Pancreas (tissue), 10 donors: ENCODE measurements at places on chromosomes 12 and 14. TPM values are rescaled to one million over a fixed set of nuclear protein-coding genes. Genes with fewer than 3 reads are reported as not detected.

Gene RNFT2
- 1.6 TPM for polyA plus RNA-seq

Gene CDKL1
- polyA plus RNA-seq = 0.56 TPM

GRCh38 chr12:100266585-100266834, 369 bp downstream of the DEPDC4 start:
- no peaks in the 10 kb centered on the region for H3K36me3 ChIP-seq
- peak overlapping the region; percentile 45 for H3K4me3 ChIP-seq
- DNase-seq = peak; percentile 97
- no peaks in the 10 kb centered on the region for H3K27me3 ChIP-seq
- H3K27ac ChIP-seq = peak overlapping the region; percentile 97

DNA sequence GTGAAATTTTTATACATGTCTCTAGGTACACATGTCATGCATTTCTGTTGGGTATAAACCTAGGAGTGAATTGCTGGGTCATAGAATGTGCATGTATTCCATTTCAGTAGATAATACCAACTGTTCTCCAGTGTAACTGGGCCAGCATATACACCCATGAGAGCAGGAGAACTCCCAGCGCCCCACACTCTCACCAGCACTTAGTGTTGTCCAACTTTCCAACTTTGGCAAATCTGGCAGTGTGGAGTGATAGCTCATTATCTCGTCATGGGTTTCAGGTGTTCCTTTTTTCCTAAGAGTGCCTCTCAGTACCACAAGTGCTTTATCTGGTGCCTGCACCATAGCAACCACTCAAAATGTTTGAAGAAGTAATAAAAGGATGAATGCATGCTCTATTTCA, 40.1 kb downstream of the NGB start:
- H3K27ac ChIP-seq = no peak overlapping the region
- H3K4me3 ChIP-seq = no peak overlapping the region
- H3K27me3 ChIP-seq = no peaks in the 10 kb centered on the region
- no peaks in the 10 kb centered on the region for H3K36me3 ChIP-seq

- H3K36me3 ChIP-seq = no peaks in the 10 kb centered on the region
- peaks cover 19% of the 10 kb centered on the region for H3K4me1 ChIP-seq
- no peak overlapping the region for H3K4me3 ChIP-seq
Measured at GRCh38 chr12:122961531-122962329, 4.5 kb downstream of the ABCB9 start.

DNA sequence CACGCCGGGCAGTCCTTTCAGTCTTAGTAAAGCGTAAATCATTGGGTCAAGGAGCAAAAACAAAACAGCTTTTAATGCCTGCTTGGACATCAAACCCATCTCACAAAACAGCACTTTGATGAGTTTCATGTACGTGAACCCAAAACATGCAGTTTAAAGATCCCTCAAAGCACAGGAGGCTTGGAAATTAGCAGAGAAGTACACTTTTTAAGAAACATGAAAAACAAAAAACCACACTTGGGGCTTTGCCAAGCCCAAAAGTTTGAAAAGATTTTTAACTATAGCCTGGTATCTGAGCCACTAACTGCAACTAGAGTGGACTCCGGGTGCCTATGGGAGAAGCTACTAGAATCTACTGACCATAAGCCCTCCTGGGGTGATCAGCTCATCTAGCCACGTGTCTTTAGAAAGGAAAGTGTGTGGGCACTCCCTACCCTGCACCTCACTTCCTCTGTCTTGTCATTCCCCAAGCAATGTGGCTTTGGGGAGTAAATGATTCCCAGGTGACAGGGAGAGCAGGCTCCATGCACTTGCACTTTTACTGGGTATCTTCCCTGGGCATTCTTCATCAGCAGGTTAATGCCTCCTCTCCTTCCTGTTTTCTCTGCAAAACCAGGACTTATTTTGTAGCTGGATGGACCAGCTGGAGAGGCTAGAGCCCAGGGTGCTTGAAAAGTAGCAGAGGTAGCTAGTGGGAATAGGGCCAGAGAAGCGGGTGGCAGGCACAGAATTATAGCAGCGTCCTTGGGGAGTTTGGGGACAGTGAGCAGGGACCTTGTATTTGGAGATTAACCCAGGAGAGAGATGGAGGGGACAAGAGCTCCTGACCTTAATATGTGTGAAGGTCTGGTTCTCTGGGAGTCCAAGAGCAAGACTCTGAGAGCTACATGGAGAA, 339.3 kb downstream of the BCL11B start:
- no peak for DNase-seq
- H3K27ac ChIP-seq = no peak overlapping the region
- H3K4me1 ChIP-seq = no peaks in the 10 kb centered on the region
- no peak overlapping the region for H3K4me3 ChIP-seq
- H3K27me3 ChIP-seq = no peaks in the 10 kb centered on the region

GRCh38 chr12:40446385-40446784, 221.6 kb downstream of the LRRK2 start:
- H3K36me3 ChIP-seq = no peaks in the 10 kb centered on the region
- no peaks in the 10 kb centered on the region for H3K27me3 ChIP-seq
- H3K27ac ChIP-seq = no peak overlapping the region
- H3K4me1 ChIP-seq = peaks cover 5% of the 10 kb centered on the region
- DNase-seq = no peak
- H3K4me3 ChIP-seq = no peak overlapping the region

DNA sequence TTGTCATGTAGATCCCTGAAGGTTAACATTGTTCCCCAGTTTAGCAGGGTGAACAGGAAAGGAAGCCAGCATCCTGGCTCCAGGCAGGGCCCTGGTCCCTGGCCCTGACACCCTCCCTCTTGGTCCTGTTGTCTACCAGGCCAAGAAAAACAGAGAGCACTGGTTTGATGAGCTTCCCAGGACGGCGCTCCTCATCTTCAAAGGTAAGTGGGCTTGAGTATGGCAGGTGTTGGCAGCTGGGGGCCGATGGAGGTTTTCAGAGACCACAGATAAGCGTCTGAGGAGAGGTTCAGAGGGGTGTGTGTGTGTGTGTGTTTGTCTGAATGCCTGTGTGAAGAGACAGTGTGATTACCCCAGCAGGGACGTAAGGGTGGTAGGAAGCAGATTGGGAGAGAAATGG, 56.3 kb downstream of the SLC8B1 start:
- no peak for DNase-seq
- H3K27me3 ChIP-seq = no peaks in the 10 kb centered on the region
- H3K36me3 ChIP-seq = peaks cover 69% of the 10 kb centered on the region
- no peak overlapping the region for H3K27ac ChIP-seq
- no peaks in the 10 kb centered on the region for H3K4me1 ChIP-seq

GRCh38 chr12:91567100-91567485, 384.5 kb upstream of the DCN start:
- no peaks in the 10 kb centered on the region for H3K4me1 ChIP-seq
- H3K4me3 ChIP-seq = no peak overlapping the region
- H3K36me3 ChIP-seq = no peaks in the 10 kb centered on the region

DNA sequence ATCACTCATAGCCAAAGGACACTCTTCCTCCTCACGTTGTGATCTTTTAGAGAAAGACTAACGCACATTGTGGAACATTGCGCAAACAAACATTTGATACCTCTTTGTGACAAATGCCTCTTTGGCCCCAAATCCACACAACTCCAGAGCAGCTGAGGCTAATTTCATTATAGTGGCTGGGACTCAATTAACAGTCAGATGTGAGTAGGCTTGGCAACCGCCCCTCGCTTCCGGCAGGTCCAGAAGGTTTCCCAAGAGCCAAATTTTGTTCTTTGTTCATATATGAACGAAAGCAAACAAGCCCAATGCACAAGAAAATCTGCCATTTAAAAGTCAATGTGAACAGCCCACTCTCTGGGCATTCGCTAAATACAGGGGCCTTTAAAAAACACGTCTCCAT, 273.9 kb downstream of the GLT1D1 start:
- H3K36me3 ChIP-seq = no peaks in the 10 kb centered on the region
- no peaks in the 10 kb centered on the region for H3K27me3 ChIP-seq
- H3K4me1 ChIP-seq = no peaks in the 10 kb centered on the region

GRCh38 chr12:94545935-94546771, 86.5 kb upstream of the CEP83 start:
- no peaks in the 10 kb centered on the region for H3K27me3 ChIP-seq
- no peak for DNase-seq
- H3K36me3 ChIP-seq = no peaks in the 10 kb centered on the region
- no peak overlapping the region for H3K27ac ChIP-seq
- H3K4me1 ChIP-seq = no peaks in the 10 kb centered on the region
- no peak overlapping the region for H3K4me3 ChIP-seq

DNA sequence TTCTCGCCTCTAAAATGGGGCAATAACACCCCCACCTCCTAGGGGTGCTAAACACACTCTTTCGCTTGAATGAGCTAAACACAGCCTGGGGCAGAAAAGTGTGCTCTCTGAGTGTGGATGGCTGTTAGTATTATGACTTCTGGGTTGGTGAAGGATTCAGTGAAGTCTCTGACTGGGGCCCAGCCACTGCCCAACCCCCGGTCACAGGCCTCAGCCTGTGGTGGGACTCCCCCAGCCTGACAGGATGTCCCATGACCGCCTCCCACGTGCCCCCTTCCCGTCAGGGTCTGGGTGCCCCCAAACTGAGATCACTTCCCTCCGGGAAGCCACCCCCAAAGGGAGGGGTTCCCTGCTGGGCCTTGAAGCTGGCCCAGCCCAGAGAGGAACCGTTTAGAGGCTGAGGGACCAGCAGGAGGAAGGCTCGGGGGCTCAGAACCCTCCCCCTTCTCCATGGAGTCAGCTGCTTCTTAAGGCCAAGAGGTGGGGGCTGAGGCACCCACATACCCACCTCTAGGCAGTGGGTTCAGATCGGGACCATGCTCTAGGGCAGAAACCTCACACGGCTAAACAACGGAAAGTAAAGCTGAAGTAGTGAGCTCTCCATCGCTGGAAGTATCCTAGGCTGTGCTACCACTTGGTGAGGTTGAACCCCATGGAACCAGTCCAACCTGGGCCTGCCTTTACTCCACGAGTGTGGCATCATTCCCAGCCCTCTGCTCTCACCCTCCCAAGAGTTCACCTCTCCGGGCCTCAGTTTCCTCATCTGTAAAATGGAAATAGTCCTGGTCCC, 13.8 kb downstream of the DTX1 start:
- no peak overlapping the region for H3K4me3 ChIP-seq
- H3K4me1 ChIP-seq = peaks cover 12% of the 10 kb centered on the region
- no peak overlapping the region for H3K27ac ChIP-seq

- no peaks in the 10 kb centered on the region for H3K36me3 ChIP-seq
- no peak overlapping the region for H3K27ac ChIP-seq
- H3K4me3 ChIP-seq = no peak overlapping the region
Measured at GRCh38 chr12:55708695-55709233, 1.1 kb upstream of the ITGA7 start.

- H3K27ac ChIP-seq = no peak overlapping the region
- no peaks in the 10 kb centered on the region for H3K27me3 ChIP-seq
- no peaks in the 10 kb centered on the region for H3K36me3 ChIP-seq
- H3K4me1 ChIP-seq = no peaks in the 10 kb centered on the region
Measured at GRCh38 chr12:18967814-18968213, 161.7 kb upstream of the PLEKHA5 start.

GRCh38 chr12:76713986-76714385, 49.9 kb upstream of the ZDHHC17 start:
- no peaks in the 10 kb centered on the region for H3K36me3 ChIP-seq
- no peak overlapping the region for H3K4me3 ChIP-seq
- H3K27ac ChIP-seq = no peak overlapping the region
- no peaks in the 10 kb centered on the region for H3K4me1 ChIP-seq
- no peak for DNase-seq
- no peaks in the 10 kb centered on the region for H3K27me3 ChIP-seq

- peak overlapping the region; percentile 92 for H3K4me3 ChIP-seq
- H3K27me3 ChIP-seq = no peaks in the 10 kb centered on the region
- peak; percentile 62 for DNase-seq
- H3K27ac ChIP-seq = peak overlapping the region; percentile 79
- no peaks in the 10 kb centered on the region for H3K36me3 ChIP-seq
Measured at GRCh38 chr12:101696251-101697196, 916 bp upstream of the CHPT1 start.

DNA sequence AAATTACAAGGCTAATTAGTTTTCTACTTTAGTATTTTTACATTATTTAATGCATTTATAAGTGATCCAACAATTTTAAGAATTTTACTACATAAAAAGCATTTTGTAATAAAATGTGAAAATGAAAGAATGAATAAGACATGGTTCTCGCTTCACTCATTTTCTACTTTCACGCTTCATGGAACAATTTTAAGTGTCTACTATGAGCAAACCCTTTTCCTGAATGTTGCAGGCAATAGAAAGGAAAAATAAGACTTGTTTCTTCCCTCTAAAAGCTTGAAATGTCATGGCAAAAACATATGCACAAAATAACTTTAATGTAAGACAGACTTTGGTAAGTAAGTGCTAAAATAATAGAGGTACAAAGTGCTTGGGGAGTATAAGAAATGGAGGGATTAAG, 205.7 kb upstream of the HMGA2 start:
- H3K4me1 ChIP-seq = no peaks in the 10 kb centered on the region
- H3K27me3 ChIP-seq = no peaks in the 10 kb centered on the region
- no peak overlapping the region for H3K27ac ChIP-seq
- no peak overlapping the region for H3K4me3 ChIP-seq
- DNase-seq = no peak
- H3K36me3 ChIP-seq = no peaks in the 10 kb centered on the region

- no peak overlapping the region for H3K27ac ChIP-seq
- H3K4me3 ChIP-seq = no peak overlapping the region
- no peaks in the 10 kb centered on the region for H3K36me3 ChIP-seq
Measured at GRCh38 chr12:23855813-23856212, 93.7 kb downstream of the SOX5 start.

DNA sequence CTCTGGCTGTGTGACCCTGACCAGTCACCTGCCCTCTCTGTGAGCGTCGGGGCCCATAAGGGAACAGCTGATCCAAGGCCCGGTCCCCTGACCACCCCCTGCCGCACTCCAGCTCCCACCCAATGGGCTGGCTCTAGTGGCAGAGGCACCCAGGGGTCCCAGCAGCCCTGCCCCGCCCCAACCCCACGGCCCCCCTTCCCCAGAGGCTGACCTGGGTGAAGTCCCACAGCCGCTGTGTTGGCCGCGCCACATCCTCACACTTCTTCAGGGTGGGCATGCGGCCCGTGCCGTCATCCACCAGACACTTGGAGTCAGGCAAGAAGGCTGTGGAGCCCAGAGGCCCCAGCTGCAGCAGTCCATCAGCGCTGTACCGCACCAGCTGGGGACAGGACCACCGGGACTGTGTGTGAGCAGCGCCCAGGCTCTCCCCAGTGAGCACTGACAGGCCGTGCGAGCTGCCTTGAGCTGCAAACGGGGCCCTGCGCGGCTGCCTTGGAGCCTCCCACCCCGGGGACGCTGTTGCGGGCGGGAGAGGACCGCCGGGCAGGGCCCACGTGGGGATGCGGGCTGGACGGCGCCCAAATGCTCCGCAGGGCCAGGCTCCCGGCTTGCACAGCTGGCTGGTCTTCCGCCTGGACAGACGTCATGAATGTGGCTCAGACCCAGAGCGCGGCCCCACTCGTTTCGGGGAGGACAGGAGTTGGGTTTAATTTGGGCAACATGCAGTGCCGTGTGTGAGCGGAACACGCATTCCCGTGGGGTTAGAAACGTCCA, 53.5 kb downstream of the NOC4L start:
- no peak overlapping the region for H3K4me3 ChIP-seq
- no peak for DNase-seq
- no peaks in the 10 kb centered on the region for H3K27me3 ChIP-seq
- no peak overlapping the region for H3K27ac ChIP-seq

DNA sequence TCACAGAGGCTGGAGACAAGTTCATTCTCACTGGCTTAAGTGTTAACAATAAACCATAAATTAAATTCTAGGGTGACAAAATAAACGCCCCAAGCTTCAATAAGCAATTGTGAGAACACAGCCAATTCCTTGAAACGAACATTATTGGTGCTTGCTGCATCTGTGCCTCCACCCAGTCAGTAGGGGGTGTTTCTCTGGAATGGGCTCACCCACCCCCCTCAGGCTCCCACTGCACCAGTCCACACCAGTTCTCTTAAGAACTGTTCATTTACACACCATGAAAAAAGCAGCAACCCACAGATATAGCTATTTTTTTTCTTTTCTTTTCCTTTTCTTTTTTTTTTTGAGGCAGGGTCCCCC, 34.7 kb downstream of the CDC42BPB start:
- no peaks in the 10 kb centered on the region for H3K27me3 ChIP-seq
- no peak overlapping the region for H3K4me3 ChIP-seq
- H3K36me3 ChIP-seq = no peaks in the 10 kb centered on the region
- peak; percentile 3 for DNase-seq
- no peak overlapping the region for H3K27ac ChIP-seq
